M059J (cell line): ENCODE measurements at places on chromosomes 5 and 9. TPM values are rescaled to one million over a fixed set of nuclear protein-coding genes. Genes with fewer than 3 reads are reported as not detected.

Gene SLC6A18
- not detected in 2 replicates for total RNA-seq

Gene TAF1L
- total RNA-seq = 0.02 TPM in 2 replicates

GRCh38 chr9:2531481-2531880, 90.1 kb upstream of the VLDLR start:
- DNase-seq = no peak

DNA sequence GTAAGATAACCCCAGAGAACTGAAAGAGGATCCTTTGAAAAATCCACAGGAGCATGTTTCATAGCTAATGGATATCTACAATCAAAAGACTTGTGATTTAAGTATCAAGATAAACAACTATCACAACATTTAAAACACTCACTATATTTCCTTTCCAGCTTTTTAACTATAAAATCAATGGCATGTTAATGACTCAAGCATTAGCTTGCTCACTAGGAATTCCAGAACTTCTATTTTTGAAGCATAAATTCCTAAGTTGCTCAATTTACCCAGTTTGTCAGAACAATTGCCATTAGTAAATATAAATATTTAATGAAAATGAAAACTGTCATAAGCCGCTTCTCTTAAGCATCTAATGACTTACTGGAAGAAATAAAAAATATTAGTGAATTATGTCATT, 355.3 kb downstream of the PRELID2 start:
- no peak for DNase-seq

Gene PCA3
- total RNA-seq = not detected in 2 replicates

Gene OR1Q1
- total RNA-seq = not detected in 2 replicates

DNA sequence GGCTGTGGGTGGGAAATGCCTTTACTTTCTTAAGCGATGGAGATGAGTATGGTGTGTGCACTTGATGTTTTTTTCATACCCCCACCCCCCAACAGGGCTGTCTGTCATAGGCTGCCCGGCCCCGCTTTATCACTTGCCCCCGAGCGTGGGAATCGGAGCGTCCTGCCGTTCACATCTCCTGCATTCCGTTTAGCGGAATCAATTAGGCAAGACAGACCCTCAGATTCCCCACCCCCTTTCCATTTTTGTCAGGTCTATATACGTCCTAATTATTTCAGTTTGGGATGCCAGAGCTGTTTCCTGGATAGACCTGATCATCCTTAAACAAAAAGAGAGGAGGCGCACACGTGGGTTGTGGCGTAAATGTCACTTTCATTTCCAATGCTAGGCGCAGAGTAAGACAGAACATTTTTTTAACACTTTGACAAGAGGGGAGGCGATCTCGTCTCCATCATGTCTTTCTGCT, 217.2 kb downstream of the MEF2C start:
- DNase-seq = peak; percentile 80
